Pancreas (tissue), 10 donors: ENCODE measurements at places on chromosomes 2 and 18. TPM values are rescaled to one million over a fixed set of nuclear protein-coding genes. Genes with fewer than 3 reads are reported as not detected.

The FIGLA gene
- polyA plus RNA-seq, result 1.1 TPM

The ERICH2 gene
- polyA plus RNA-seq, result 3.6 TPM

The C1GALT1C1L gene
- 1.2 TPM for polyA plus RNA-seq

The CCDC121 gene
- polyA plus RNA-seq, result 1.6 TPM

The SCN9A gene
- 3.3 TPM for polyA plus RNA-seq

The RUFY4 gene
- polyA plus RNA-seq, result not detected
